ENCODE measurements at places on chromosomes 16 and 17.
A peak's percentile ranks its signal among the peaks of the same experiment; 100 is the strongest.

DNA sequence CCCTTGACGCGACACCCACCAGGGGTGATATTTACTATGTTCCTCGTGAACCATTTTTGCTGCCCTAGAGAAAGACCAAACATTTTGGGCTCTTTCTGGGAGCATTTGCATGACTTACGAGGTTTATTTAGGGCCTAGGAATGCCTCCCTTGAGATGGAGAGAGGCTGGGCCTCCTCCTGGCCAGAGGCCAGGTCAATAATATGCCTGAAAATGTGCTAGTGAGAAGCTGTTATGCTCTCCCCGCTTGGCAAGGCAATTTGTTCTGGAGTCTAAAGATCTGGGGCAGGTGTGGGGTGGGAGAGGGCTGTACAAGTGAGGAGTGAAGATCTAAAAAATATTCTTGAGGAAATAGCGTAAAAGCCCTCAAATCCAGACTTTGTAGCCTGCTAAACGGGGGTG is 587.3 kb upstream of the CDH5 start:
- no peak for DNase-seq

DNA sequence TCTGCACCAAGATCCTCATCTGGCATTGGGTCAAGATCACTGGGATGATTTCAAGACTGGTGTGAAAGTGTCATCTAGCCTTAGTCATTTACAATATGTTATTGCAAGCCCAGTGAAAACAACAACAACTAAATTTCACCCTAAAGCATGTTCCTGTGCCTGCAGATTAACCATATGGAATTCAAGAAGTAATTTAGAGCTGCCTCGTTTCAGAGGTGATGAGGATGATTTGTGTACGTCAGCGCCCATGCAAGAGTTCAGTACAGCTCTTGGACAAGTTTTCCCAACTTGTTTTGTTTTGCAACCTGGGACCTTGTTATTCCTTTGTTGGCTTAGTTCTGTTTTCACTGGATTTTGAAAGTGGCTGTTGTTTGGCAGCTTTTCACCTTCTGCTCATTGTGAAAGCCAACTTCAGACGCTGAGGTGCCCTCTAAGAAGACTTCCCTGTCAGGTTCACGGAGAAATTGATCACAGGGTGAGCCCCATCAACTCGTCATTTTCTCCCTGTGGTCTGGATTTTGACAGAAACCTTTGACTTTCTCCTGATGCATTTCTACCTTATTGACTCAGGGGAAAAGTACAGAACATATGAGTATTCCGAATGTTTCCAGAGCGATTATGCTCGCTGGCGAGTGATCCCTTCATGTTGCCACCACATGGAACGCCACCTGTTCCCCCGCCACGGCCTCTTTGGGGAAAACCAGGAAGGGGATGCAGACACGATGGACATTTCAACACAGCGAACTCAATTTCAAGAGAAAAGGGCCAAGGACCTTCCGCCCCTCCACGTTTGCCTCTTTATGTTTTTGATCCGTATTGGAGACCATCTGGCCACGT is 85.6 kb downstream of the FOXL1 start:
- DNase-seq = no peak

DNA sequence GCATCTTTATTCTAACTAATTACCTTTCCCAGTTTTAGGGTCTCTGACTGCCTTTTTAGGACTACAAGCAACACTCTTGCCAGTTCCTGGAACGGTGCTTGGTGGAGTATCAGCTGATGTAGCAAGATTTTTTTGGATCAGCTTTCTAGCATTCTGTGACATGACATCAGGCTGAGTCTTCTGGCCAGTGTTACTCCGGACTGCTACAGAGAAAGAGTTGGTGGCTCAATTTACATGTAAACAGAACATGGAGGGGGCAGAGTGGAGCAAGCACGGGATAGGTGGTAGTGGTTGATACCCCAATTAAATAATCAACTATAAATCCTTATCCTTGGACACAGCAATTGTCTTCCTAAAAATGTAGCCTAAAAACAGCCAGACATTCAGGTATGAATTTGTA is 10.6 kb upstream of the ARL6IP1 start:
- DNase-seq = no peak

DNA sequence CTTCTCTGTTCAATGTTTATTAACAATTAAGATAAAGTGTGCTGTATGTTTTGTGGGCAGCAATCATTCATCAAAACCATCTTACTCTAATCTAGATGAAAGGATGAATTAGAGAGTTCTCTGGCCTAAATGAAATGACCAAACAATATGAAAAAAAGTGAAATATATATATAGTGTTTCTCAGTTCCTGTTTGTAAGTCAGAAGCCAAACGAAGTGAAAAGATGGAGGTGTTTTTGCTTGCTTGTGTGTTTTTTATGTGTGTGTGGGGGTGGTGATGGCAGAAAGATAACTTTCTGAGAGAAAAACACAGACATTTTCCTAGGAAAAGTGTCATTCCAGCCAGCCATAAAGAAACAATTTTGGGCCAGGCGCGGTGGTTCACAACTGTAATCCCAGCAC is 138.6 kb downstream of the CDH8 start:
- no peak for DNase-seq

- no peak for DNase-seq
Observed at GRCh38 chr16:81863630-81864352, 84.7 kb downstream of the PLCG2 start.

- peak; percentile 41 for DNase-seq
Observed at GRCh38 chr16:3095869-3096268, 3.2 kb downstream of the ZSCAN10 start.

DNA sequence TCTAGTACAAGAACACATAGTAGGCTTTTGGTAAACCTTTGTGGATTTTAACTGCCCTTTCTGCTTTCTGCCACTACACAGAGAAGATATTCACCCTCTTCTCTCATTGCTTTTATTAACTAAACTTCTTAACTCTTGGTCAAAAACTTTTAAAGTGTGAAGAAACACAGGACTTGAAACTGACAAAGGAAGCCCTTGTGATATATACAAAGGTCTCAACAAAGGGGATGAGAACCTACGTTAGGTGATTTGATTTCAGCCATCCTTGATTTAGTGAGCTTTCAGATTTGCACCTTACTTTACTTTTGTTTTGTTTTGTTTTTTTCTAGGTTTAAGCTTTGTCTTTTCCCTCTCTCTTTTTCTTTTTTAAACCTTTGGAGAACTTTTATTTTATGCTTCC is 66.9 kb downstream of the TBX4 start:
- DNase-seq = no peak

DNA sequence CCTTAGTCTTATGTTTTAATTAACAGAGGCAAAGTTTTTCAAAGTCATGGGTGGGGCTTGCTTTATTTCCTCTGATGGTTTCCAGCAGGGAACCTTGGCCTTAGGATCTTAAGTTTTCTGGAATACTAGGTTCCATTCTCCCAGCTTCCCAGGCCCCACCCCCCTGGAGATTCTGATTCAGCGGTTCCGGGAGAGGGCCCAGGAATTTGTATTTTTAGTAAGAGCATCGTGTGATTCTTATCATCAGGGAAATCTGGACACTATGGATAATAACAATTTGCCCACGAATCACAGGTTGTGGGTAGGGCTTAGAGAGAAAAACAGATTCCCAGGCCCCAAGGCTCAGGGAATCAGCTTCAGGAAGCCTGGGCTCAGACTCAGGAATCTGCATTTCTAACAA is 263.6 kb downstream of the NTN1 start:
- DNase-seq = peak; percentile 50

GRCh38 chr17:43398724-43399595 is at the start of gene ARL4D:
ARL4D (plus strand) TSS chr17:43398993; CDS start chr17:43399733, 740 bp downstream.
- peak; percentile 89 for DNase-seq

DNA sequence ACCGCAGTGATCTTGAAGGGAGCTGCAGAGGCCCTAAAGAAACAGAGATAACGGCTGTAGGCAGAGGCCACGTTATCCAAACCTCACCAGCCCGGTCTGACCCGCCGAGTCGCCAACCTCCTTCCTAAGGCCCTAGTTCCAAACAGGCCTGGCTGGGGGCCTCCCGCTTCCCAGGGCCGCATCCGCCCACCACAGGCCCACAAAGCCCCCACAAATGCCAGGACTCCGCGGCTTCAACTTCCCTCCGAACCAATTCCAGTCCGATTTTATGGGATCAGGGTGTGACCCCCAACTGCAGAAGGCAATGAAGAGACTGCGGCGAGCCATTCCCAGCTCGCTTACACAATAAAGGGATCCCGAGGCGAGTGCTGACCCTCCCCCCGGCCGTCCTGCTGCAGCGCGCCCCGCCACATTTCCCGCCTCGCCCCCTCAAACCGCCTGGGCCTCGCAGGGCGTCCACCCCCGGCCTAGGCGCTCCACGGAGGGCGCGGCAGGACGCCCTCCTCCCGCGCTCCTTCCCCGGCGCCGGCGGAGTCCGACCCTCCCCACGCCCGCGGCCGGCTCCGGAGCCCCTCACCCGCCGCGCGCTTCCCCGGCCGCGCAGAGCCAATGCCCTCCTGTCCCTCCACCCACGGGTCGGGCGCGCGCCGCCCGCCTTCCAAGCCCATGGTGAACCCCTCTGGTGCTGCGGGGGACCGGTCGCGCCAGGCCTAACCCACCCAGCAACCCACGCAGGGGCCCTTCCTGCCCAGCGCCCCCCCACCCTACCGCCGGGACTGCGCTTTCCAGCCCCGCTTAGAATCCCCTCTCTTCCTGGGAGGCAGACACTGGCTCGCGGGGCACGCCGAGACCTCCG is 926 bp downstream of the MYH10 start:
- peak; percentile 68 for DNase-seq

DNA sequence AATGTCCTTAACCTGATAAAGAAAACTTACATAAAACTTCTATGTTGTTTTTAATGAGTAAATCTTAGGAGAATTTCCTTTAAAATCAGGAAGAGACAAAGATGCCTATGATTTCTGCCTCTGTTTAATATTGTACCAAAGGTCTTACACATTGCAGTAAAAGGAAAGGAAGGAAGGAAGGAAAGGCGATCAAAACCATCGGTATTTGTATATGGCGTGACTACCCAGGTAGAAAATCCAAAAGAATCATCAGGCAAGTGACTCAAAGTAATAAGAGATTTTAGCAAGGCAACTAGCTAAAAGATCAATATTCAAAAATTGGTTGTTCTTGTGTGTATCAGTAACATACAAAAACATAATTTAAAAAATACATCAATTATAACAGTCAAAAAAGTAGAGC is 3.5 kb downstream of the ICAM2 start:
- no peak for DNase-seq

GRCh38 chr17:27996202-27997043 is 46.1 kb upstream of the NLK start:
- no peak for DNase-seq

DNA sequence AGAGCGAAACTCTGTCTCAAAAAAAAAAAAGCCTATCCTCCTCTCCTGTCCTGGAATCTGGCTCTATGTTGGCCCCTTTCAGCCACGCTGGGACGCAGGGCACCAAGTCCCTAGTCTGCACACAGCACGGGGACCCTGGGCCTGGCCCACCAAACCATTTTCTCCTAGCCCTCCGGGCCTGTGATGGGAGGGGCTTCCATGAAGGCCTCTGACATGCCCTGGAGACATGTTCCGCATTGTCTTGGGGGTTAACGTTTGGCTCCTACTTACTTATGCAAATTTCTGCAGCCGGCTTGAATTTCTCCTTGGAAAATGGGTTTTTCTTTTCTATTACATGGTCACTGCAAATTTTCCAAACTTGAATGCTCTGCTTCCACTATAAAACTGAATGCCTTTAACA is 12.6 kb upstream of the GPT2 start:
- no peak for DNase-seq

DNA sequence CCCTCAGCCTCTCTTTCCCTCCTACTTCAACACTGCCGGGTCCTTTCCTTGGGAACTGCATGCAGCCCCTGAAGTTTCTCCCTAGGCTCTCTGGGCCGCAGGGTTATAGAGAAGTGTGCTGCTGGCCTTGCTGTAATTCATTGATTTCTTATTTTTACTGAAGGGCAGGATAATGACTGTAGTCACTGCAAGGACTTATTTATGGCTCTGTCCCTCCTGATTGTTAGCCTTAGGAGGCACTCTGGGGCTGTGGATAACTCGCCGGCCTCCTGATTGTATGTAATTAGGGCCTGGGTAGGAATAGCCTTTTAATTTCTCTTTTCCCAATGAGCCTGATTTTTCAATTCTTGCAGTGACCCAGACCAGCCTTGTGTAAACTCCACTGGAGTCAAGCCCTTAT is 138.3 kb upstream of the CDH13 start:
- DNase-seq = no peak

DNA sequence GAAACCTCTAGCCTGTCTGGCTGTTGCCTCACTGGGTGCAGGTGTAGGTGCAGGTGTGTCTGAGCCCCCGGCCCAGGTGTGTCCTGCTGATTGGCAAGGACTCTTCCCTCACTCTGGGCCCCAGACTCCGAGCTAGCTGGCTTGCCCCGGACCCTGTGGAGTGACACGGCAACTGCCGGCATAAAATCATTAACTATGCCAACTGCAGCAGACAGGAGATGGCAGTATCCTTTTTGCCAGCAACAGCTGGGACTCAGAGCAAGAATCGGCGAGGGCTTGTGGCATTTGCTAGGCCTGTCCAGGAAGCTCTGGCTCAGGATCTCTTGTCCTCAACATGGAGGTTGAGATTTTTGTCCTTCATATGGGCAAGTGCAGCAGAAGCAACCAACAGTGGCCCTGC is 20.8 kb downstream of the CIAPIN1 start:
- DNase-seq = no peak

GRCh38 chr17:73643001-73643851 is 1.0 kb downstream of the SDK2 start:
- peak; percentile 33 for DNase-seq

DNA sequence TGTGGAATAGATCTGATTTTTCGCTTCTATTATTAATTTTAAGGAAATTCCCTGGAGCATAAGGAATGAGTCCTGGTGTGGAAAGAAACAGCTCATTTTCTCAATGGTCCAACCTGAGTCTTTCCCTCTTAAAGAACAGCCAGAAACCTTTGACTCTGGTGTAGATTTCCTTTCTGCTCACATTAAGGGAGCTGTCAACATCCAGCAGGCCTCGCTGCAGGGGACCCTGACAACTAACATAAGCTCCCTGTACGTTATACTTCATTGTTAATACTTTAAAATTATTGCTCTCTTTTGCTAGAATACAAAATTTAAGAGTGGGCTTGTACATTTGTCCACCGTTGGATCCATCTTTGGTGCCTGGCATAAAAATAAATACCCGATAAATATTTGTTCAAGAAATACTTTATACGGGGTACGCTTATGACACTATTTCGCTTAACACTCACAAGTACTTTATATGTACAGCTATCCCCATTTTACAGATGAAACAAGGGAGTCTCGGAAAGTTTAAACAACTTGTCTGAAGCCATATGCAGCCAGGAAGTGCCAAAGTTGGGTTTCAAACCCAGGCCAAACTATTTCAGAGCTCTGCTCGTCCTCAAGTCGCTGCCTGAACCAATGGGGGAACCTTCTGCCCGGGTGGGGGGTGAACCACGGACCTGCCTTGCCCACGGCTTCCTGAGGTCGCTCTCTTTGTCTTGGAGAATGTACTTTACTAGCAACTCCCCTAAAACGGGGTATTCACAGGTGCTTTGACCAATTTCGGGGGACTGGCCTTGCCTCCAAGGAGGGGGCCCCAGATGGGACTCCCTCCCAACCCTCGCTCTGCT is 611 bp downstream of the SMARCE1 start:
- DNase-seq = no peak

DNA sequence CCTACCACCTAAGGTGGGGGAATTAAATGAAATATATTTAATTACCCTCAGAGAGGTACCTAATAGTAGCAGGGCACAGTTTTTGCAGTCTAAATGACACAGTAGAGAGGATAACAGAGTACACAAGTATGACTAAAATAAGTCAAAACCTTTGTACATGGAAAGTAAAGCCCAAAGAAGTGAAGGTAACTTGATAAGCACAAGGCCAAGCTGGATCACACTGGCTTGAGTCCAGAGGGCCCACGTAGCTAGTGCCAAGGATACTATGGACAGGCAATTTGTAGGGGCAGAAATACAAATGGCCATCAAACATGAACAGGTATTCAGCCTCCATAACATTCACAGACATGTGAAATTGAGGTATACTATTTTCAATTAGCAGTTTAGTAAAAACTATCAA is 7.6 kb downstream of the MYO18A start:
- DNase-seq = no peak

Data from GM03348 (cell line).